Fibroblast of skin of right quadriceps (primary cell): ENCODE measurements at places on chromosomes 4 and X.

- no peak for DNase-seq
Measured at GRCh38 chr4:84378356-84378755, 120.7 kb downstream of the NKX6-1 start.

- DNase-seq: peak; percentile 66
Measured at GRCh38 chr4:94408549-94409374, 43.0 kb upstream of the PDLIM5 start.

- DNase-seq: no peak
Measured at GRCh38 chr4:174461466-174462106, 60.7 kb downstream of the HPGD start.

GRCh38 chrX:69236641-69237040 is 71.4 kb upstream of the PJA1 start:
- DNase-seq: no peak

DNA sequence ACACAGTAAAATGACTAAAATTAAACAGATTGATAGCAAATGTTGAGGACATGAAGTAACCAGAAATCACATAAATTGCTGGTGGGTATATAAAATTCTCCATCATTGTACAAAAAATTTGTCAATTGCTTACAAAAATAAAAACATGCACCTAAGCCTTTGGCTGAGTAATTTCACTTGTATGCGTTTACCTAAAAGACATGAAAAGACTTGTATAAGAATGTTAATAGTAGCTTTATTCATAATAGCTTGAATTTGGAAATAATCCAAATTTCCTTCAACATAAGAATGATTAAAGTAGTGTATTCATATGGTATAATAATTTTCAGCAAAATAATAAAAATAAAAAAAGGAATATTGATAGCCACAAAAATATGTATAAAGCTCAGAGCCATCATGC is 37.7 kb downstream of the PDHA2 start:
- DNase-seq: no peak

GRCh38 chr4:158810487-158811215 is 41.8 kb downstream of the FNIP2 start:
- peak; percentile 95 for DNase-seq

DNA sequence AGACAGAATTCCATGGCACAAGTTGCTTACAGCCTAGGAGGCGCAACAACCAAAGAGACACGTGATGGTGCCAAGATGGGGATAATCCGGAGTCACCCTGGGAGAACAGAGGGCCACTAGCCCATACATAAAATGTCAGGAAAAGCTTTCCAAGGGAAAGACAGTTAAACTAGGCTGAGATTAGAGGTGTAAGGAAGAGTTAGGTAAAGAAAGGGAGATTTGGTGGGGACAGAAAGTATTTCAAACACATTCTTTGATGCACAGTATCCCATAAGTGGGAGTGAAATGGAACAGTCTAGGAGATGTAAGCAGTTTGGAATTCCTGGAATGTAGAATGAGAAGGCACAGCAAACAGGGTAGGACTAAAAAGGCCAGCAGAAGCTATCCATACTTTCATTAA is 860.9 kb upstream of the LCORL start:
- peak; percentile 85 for DNase-seq

DNA sequence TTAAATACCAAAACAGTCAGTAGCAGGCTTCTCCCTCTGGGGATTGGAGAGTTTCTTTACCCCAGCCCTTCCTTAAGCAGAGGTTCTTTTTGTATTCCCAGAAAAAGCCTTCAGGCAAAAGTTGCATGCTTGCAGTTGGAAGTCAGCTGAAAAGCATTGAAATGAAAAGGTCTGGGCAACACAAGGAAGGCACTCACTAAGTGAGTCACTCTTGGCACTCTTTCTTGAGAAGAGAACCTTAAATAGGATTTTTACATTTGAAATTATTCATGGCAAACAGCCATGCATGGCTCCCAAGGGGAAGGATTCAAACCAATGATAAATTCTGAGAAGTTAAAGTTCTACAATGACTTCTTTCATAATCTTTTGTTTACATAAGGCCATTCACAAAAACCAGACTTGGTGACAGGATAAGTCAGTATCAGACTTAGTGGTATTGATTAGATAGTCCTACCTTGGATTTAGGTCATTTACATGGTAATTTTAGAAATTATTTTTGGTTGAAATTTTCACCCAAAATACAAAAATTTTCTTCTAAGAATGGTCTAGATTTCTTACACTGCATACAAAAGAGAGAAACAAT is 2068.9 kb downstream of the PCDH7 start:
- peak; percentile 60 for DNase-seq

DNA sequence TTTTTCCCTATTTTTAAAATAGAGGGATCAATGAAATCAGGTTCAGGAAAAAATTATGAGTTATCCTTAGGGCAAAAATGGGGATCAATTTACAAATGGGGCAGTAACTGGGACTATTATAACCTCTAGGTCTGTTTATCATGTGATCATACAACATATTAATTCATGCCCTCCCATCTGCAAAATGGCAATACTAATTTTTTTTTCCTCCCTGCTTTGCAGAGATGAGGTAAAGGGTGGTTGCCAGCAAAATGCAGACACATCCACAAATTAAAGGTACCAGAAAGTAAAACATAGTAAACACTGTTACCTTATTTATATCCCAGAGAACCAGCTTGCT is 467 bp downstream of the HSD17B11 start:
- peak; percentile 1 for DNase-seq

- DNase-seq: no peak
Measured at GRCh38 chr4:2810388-2810787, 17.5 kb downstream of the SH3BP2 start.

GRCh38 chr4:122584519-122584918 is 36.3 kb downstream of the IL21 start:
- DNase-seq: peak; percentile 87

GRCh38 chrX:105274091-105274490 is 53.6 kb upstream of the TEX13A start:
- DNase-seq: no peak
